ENCODE measurements at places on chromosomes 7 and 10. TPM values are rescaled to one million over a fixed set of nuclear protein-coding genes. Genes with fewer than 3 reads are reported as not detected.

SAMD8 gene
- 23.9 TPM for total RNA-seq

SLC16A9 gene
- total RNA-seq = not detected

TMEM176B gene
- total RNA-seq = not detected

MYOF gene
- 0.11 TPM for total RNA-seq

SPDYE2 gene
- 1.0 TPM for total RNA-seq

DPYSL4 gene
- 1.2 TPM for total RNA-seq

MGMT gene
- total RNA-seq = 18.9 TPM

TMEM225B gene
- 2.3 TPM for total RNA-seq

UNC5B gene
- not detected for total RNA-seq

KEL gene
- total RNA-seq = 0.70 TPM

SYNPO2L gene
- not detected for total RNA-seq

NOM1 gene
- 40.1 TPM for total RNA-seq

KCND2 gene
- total RNA-seq = not detected

PPP3CB gene
- total RNA-seq = 35.0 TPM

PPP1R17 gene
- not detected for total RNA-seq

MICU1 gene
- total RNA-seq = 25.9 TPM

OR2A42 gene
- not detected for total RNA-seq

Data from naive thymus-derived CD8-positive, alpha-beta T cell (primary cell).